ENCODE measurements at places on chromosomes 7 and 10. TPM values are rescaled to one million over a fixed set of nuclear protein-coding genes. Genes with fewer than 3 reads are reported as not detected.

Gene CTTNBP2
- polyA plus RNA-seq, result 29.6 TPM

Gene TMEM26
- 8.6 TPM for polyA plus RNA-seq

Gene ARHGAP12
- polyA plus RNA-seq, result 30.0 TPM

Gene TAS2R41
- polyA plus RNA-seq, result not detected

Gene STAG3
- 15.3 TPM for polyA plus RNA-seq

Gene WNT2
- 0.65 TPM for polyA plus RNA-seq

Gene FXYD4
- 0.54 TPM for polyA plus RNA-seq

Gene PAOX
- polyA plus RNA-seq, result 9.2 TPM

Gene CASTOR2
- 8.9 TPM for polyA plus RNA-seq

Gene COPS6
- polyA plus RNA-seq, result 135 TPM

Gene CPA2
- polyA plus RNA-seq, result 0.52 TPM

Gene ADCY1
- 3.8 TPM for polyA plus RNA-seq

Gene NRG3
- polyA plus RNA-seq, result 11.8 TPM

Gene BRAF
- polyA plus RNA-seq, result 20.3 TPM

Gene SORBS1
- polyA plus RNA-seq, result 35.2 TPM

Gene SLC29A4
- polyA plus RNA-seq, result 23.0 TPM

Gene MMD2
- polyA plus RNA-seq, result not detected

Measured in renal cortex interstitium (tissue), 15 donors.